ENCODE measurements at places on chromosomes 13 and 19. TPM values are rescaled to one million over a fixed set of nuclear protein-coding genes. Genes with fewer than 3 reads are reported as not detected.

The IQCN gene
- 1.3 TPM for total RNA-seq

The TLE6 gene
- total RNA-seq = 2.8 TPM

The KLK12 gene
- total RNA-seq = not detected

The SIGLECL1 gene
- not detected for total RNA-seq

The OR7G1 gene
- total RNA-seq = not detected

The ZNF566 gene
- 14.3 TPM for total RNA-seq

The CYP4F2 gene
- not detected for total RNA-seq

The PSG3 gene
- not detected for total RNA-seq

The ZNF543 gene
- 12.4 TPM for total RNA-seq
